Thyroid gland (tissue), 4 donors: ENCODE measurements at places on chromosomes 2 and 18. TPM values are rescaled to one million over a fixed set of nuclear protein-coding genes. Genes with fewer than 3 reads are reported as not detected.

GRCh38 chr18:67652288-67652687 is 135.8 kb upstream of the DSEL start:
- no peaks in the 10 kb centered on the region for H3K36me3 ChIP-seq
- no peak for DNase-seq
- H3K27me3 ChIP-seq = no peaks in the 10 kb centered on the region
- H3K27ac ChIP-seq = no peak overlapping the region
- no peaks in the 10 kb centered on the region for H3K4me1 ChIP-seq

GRCh38 chr2:63422556-63422955 is 165.7 kb downstream of the WDPCP start:
- H3K27ac ChIP-seq = no peak overlapping the region
- no peak overlapping the region for H3K4me3 ChIP-seq
- no peak for DNase-seq
- H3K36me3 ChIP-seq = no peaks in the 10 kb centered on the region
- H3K4me1 ChIP-seq = no peaks in the 10 kb centered on the region

DNA sequence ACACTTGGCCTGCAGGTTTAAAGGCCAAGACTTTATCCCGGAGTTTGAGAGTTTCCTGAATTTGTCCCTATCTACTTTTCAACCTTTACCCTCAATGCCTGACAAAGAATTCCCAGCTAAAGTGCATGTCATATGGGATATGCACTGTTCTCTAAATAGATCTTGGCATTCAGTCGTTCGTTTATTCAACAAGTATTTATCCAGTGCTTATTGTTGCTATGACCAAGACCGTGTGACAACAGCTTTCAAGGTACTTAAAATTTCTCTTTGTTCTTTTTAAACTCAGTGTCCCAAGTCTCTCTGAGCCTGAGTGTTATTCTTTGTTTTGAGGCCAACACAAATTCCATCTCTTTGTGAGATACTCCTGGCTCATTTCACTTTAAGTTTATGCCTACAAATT is 133.4 kb downstream of the RGPD3 start:
- H3K27me3 ChIP-seq = no peaks in the 10 kb centered on the region
- peaks cover 10% of the 10 kb centered on the region for H3K4me1 ChIP-seq
- H3K27ac ChIP-seq = no peak overlapping the region
- no peaks in the 10 kb centered on the region for H3K36me3 ChIP-seq
- no peak overlapping the region for H3K4me3 ChIP-seq
- no peak for DNase-seq

DNA sequence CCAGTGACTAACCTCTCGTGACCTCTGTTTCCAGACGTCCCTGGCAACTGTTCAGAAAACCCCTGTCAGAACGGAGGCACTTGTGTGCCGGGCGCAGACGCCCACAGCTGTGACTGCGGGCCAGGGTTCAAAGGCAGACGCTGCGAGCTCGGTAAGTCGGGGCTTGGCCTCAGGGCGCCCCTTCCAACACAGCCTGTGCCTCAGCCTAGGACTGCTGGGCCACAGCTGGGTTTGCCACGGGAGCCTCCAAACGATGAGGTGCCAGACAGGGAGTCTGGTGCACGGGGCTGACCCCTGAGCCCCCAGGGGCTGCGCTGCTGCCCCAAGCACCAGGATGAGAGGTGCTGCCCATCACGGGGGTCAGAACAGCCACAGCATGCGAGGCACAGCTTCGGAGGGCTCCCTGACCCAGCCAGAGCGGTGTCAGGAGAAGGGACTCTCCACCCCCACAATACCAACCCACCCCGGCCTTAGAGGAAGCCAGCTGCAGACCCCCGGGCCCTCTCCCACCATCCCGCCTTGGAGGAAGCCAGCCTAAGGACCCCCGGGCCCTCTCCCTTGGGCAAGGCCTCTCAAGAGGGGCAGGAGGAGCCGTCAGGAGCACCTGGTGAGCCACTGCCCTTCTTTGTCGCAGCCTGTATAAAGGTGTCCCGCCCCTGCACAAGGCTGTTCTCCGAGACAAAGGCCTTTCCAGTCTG is 20.3 kb downstream of the MTERF4 start:
- no peaks in the 10 kb centered on the region for H3K27me3 ChIP-seq
- no peak for DNase-seq
- no peak overlapping the region for H3K27ac ChIP-seq
- H3K36me3 ChIP-seq = peaks cover 19% of the 10 kb centered on the region
- H3K4me3 ChIP-seq = no peak overlapping the region
- peaks cover 12% of the 10 kb centered on the region for H3K4me1 ChIP-seq

GRCh38 chr2:46776687-46777327 is 138.8 kb downstream of the MCFD2 start:
- H3K36me3 ChIP-seq = no peaks in the 10 kb centered on the region
- no peak overlapping the region for H3K27ac ChIP-seq

- H3K27me3 ChIP-seq = no peaks in the 10 kb centered on the region
- DNase-seq = peak; percentile 39
- H3K4me3 ChIP-seq = peak overlapping the region; percentile 52
- H3K36me3 ChIP-seq = no peaks in the 10 kb centered on the region
- peaks cover 32% of the 10 kb centered on the region for H3K4me1 ChIP-seq
Observed at GRCh38 chr2:156434461-156435291, 1.5 kb upstream of the GPD2 start.

DNA sequence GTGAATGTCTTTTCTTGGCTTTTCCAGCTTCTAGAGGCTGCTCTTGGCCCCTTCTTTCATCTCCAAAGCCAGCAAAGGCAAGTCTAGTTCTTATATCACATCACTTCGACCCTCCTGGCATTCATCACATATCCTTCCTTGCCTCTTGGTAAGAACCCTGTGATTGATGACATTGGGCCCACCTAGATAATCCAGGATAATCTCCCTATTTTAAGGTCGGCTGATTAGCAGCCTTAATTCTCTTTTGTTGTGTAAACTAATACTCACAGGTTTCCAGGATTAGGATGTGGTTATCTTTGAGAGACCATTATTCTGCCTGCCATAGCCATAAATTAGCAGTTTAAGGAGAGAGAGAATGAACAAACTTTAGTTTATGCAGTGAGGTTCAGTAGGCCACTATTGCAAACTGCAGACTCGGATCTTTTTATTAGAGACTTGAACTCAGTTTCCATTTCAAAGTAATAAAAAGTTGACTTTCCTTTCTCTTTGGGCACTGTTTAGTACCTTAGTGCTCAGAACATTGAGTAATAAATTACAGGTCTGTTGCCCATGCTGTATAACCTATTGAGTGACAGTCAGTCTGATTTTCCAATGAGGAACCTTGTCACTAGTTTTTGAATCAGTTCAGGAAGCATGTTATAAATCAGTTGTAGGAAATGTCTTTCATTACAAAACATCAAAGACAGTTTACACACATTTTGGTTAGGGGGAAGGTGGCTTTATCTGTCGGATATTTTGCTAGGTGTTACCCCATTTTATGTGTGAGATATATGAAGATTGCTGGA is 4.5 kb downstream of the NDUFV2 start:
- no peak for DNase-seq
- no peak overlapping the region for H3K4me3 ChIP-seq
- H3K27ac ChIP-seq = no peak overlapping the region
- no peaks in the 10 kb centered on the region for H3K27me3 ChIP-seq
- peaks cover 60% of the 10 kb centered on the region for H3K4me1 ChIP-seq
- H3K36me3 ChIP-seq = no peaks in the 10 kb centered on the region

- DNase-seq = no peak
- H3K27ac ChIP-seq = no peak overlapping the region
- peaks cover 13% of the 10 kb centered on the region for H3K4me1 ChIP-seq
- no peaks in the 10 kb centered on the region for H3K27me3 ChIP-seq
- no peak overlapping the region for H3K4me3 ChIP-seq
Observed at GRCh38 chr2:102337481-102338386, 17.9 kb upstream of the IL18R1 start.

Gene ALPG
- total RNA-seq = not detected

Gene MAP3K19
- total RNA-seq = 0.15 TPM

DNA sequence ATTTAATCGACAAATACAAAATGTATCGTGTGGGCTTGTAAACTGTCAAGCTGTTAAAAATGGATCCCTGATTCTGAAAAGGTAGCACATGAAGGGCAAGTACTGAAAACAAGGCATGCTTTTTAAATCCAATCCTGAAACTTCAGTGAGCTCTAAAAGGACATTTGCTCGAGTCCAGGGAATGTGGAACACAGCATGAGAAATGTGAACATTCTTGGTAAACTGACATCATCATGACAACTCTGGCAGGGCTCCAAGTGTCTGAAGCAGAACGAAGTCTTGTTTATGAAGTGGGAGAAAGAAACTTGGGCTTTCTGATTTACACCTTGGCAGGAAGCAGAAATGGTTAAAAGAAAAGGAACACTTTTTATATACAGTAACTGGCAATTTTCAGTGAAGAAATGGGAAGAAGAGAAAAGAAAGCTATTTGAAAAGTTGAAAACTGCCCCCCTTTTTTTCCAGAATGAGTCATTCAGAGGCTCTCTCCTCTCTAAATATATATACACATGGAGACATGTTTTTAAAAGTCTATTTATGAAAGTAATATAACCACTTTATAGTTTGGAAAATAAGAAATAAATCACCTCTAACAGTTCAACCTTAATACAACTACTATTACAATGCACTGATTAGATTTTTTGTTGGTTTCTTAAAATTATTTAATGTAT is 120.8 kb downstream of the GAREM1 start:
- DNase-seq = peak; percentile 91
- H3K36me3 ChIP-seq = no peaks in the 10 kb centered on the region
- H3K4me1 ChIP-seq = peaks cover 25% of the 10 kb centered on the region
- no peaks in the 10 kb centered on the region for H3K27me3 ChIP-seq
- H3K4me3 ChIP-seq = no peak overlapping the region

Gene WDR35
- total RNA-seq = 17.9 TPM

- H3K27me3 ChIP-seq = no peaks in the 10 kb centered on the region
- H3K4me3 ChIP-seq = peak overlapping the region; percentile 86
- peaks cover 46% of the 10 kb centered on the region for H3K4me1 ChIP-seq
- H3K36me3 ChIP-seq = no peaks in the 10 kb centered on the region
Observed at GRCh38 chr2:47174733-47175361, 19.7 kb upstream of the STPG4 start.

Gene NR4A2
- 4.2 TPM for total RNA-seq

Gene GALNT5
- not detected for total RNA-seq
